EH (cell line): ENCODE measurements at places on chromosomes 2 and 18.
A peak's percentile ranks its signal among the peaks of the same experiment; 100 is the strongest.

GRCh38 chr2:242051463-242051862, 181.9 kb downstream of the RTP5 start:
- DNase-seq = peak; percentile 4

DNA sequence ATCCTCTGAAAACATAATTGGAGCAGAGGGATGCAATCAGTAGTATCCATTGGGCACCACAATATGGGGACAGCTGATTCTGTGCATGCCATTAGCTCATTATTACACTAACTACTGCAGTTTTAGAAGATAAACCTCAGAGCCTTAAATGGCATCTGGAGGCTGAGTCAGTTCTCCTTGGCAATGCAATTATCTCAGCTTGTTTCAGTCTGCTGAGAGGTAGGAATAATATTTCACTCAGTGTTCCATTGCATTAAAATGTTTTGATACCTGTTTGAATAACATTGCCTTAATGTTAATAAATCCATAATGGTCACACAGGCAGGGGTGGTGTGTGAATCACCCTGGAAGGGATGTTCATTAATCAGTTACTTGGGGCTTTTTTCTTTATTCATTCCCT, 309.6 kb downstream of the LRRTM1 start:
- DNase-seq = peak; percentile 53

DNA sequence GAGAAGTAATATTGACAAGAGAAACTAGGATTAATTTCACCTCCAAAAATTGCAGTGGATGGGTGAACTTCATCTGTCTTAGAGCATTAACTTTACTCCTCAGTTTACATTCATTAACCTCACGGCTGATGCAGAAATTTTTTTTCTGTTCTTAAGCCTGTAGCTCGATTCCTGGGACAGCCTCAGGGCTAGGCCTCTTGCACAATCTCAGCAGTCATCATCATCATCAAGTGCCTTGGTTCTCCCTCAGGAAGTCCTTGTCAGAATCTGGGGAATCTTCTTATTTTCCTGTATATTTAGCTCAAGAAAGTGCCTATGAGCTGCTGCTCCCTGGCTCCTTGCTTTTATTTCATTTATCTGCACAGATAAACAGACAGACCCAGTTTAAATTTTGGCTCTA, 1272.2 kb upstream of the LRRTM1 start:
- no peak for DNase-seq

- DNase-seq = no peak
Observed at GRCh38 chr2:201631041-201631440, 12.3 kb downstream of the TMEM237 start.

- DNase-seq = no peak
Observed at GRCh38 chr2:218894151-218894879, 13.7 kb downstream of the WNT10A start.

DNA sequence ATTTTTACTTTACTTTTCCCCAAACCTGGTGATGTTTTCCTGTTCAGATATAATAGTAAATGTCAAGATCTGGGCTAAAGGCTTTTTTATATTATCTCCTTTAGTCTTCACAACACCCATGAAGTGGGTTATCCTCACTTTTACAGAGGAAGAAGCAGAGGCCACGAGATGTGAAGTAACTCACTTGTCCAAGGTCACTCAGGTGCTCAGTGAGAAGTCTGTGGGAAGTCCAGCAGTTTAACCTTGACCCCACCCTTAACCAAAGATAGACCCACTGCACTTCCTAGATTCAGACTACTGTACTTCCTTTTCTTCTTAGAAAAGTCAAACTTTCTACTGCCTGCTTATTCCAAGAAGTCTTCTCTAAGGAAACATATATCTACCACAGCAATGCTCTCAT, 56.3 kb upstream of the STAT1 start:
- DNase-seq = no peak

DNA sequence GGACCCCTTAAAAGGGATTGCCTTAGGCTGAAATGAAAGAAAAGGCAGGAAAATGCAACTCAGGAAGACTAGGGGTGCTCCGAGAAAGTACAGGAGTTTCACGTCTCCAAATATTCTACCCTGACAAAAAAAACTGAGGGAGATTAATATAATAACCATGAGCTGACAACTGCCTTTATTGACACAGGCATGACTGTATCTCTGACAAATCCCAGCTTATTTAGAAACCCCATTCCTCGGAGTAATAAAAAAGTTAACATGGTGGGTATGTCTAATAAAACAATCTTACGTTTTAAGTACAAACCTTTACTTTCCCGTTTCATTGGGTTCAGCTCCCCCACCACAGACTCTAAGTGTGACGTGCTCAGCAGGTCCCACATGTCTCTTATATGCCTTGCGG, 7.9 kb upstream of the RBFA start:
- DNase-seq = no peak

GRCh38 chr2:135876066-135876711, at the start of gene MCM6:
Gene MCM6, minus strand, starts transcription at chr2:135876443. Its CDS starts 78 bp downstream, at chr2:135876365.
- peak; percentile 99 for DNase-seq

DNA sequence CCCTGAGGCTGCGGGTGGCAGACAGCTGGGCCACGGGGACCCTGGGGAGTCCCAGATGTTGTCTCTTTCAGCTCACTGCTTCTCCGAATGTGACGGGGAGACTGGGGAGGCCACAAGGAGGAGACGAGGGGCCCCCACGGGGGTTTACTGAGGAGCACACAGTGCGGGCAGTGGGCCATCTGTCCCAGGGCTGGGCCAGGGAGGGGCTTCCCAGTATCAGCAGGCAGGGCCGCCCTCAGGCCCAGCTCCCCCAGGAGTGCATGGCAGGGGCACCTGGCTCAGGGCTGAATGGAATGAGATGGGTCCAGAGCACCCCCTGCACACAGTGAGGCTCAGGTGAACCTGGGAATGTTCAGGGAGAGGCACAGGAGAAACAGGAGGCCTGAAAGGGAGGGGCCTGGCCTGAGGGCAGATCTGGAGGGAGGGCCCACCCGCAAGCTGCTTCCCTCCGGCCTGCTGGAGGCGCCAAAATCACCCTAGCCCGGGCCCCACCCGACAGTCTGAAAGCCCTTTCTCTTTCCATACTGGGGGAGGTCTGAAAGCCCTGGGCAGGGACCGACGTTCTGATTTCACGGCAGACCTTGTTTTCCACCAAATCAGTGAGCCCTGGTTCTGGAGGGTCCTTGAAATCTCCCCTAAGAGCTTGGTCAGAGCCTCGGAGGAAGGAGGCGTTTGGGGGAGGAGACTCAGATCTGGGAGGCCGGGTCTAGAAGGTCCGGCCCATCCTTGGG, 35.5 kb upstream of the PTMA start:
- peak; percentile 55 for DNase-seq

- peak; percentile 74 for DNase-seq
Observed at GRCh38 chr2:165725421-165725820, 68.6 kb downstream of the GALNT3 start.

- peak; percentile 80 for DNase-seq
Observed at GRCh38 chr2:234496835-234497593, at the start of gene ARL4C. Gene ARL4C, minus strand, starts transcription at chr2:234497081. Its CDS starts 495 bp downstream, at chr2:234496586.

- no peak for DNase-seq
Observed at GRCh38 chr2:38380397-38381130, 3.5 kb upstream of the ATL2 start.

DNA sequence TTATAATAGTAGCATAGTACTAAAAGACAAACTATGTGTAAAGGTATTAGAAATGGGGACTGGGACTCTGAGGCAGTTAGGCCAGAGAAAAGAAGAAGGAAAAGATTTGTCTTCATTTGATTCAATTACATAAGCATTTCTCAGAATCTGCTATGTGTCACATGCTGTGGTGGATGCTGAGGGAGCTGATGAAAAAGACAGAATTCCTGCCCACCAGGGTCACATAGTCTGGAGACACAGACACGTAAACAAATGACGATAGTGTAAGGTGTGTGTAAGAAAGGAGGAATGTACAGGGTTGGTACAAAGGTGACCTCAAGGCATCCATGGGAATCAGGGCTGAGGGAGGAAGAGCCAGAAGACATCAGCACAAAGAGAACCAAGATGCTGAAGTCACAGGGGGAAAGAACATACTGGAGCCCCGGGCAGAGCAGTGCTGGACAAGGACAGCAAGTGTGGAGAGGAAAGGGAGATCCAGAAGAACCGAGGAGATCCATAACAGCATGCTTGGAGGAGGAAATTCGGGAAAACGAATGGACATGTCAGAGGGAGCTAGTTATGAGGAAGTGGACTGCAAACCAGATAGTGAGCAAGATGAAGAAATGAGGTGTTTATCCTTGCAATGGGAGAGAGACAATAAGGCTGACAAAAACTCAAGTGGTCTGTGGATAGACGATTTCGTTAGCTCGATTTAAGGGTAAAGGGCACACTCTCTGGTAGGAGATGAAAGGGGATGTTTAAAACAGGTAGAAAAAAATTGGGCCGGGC, 1.2 kb upstream of the MAPRE3 start:
- DNase-seq = peak; percentile 39

GRCh38 chr2:102264952-102265351, 46.4 kb upstream of the IL1RL1 start:
- no peak for DNase-seq

- DNase-seq = no peak
Observed at GRCh38 chr2:74036450-74037195, 51.9 kb downstream of the TET3 start.

- peak; percentile 51 for DNase-seq
Observed at GRCh38 chr2:42770288-42771131, 6.6 kb upstream of the OXER1 start.

- DNase-seq = no peak
Observed at GRCh38 chr2:96114903-96115581, 1.3 kb downstream of the ADRA2B start.

GRCh38 chr2:20509770-20510490, 63.1 kb downstream of the RHOB start:
- peak; percentile 36 for DNase-seq

GRCh38 chr2:234044157-234044556, 6.3 kb upstream of the SPP2 start:
- peak; percentile 65 for DNase-seq

DNA sequence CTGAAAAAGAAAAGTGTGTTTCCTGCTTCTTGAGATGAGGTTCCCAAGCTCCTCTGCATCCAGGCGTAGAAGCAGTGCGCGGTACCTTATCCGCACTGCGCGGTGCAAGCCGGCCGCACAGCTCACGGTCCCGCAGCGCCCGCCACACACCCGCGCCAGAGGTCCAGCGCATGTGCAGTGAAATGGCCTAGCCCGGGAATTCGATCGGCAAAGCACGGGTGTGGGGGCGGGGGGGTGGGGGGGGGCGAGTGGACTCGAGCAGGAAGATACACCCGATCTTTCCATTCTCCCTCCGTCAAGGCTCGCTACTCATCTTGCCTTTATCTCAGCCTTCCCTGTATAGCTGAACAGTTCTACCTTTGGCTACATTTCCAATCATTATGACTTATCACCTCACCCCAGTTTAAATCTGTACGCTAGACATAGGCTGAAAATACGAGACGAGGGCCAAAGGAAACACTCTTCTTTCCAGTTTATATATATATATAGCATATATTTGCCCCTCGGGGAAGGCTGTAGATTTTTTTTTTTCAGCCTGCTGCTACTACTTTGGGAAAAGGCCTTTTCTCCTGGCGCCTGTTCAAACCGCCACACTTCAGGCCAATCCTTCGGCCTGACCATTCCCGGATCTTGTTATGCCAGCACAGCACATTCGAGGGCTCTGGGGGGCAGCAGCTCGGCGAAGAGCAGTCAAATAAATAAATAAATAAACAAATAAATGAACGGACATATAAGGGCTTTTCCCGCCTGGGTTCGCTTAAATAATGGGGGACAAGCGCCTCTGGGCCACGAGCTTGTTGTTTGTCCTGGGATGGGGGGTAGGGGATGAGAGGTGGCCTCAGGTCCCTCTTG, 10.4 kb downstream of the HOXD8 start:
- peak; percentile 10 for DNase-seq

DNA sequence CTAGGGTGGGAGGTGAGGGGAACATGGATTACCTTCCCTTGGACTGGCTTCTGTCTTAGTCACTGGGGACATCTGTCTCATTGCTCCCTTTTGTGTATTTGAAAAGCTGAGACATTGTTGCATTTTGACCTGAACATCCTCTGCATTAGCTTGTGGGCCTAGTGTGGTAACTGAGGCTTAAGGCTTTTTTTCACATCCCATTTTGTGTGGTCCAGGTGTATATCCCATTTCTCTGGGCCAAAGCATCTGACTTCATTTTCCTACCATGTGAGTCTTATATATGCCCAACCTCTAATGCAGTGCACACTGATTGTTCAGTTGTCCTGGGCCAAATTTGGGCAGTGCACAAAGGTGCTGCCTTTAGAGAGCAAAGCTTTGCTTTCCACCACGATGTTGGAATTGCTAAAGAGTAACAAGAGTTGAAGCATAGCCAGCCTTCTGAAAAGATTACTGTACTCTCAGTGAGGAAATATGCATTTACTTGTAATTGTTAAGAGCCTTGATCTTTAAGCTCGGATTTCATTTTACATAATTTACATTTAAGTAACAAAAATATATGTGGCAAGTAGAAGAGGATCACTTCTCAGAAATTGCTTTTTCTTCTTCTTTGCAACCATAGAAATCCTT, 13.3 kb downstream of the PRKCE start:
- no peak for DNase-seq

DNA sequence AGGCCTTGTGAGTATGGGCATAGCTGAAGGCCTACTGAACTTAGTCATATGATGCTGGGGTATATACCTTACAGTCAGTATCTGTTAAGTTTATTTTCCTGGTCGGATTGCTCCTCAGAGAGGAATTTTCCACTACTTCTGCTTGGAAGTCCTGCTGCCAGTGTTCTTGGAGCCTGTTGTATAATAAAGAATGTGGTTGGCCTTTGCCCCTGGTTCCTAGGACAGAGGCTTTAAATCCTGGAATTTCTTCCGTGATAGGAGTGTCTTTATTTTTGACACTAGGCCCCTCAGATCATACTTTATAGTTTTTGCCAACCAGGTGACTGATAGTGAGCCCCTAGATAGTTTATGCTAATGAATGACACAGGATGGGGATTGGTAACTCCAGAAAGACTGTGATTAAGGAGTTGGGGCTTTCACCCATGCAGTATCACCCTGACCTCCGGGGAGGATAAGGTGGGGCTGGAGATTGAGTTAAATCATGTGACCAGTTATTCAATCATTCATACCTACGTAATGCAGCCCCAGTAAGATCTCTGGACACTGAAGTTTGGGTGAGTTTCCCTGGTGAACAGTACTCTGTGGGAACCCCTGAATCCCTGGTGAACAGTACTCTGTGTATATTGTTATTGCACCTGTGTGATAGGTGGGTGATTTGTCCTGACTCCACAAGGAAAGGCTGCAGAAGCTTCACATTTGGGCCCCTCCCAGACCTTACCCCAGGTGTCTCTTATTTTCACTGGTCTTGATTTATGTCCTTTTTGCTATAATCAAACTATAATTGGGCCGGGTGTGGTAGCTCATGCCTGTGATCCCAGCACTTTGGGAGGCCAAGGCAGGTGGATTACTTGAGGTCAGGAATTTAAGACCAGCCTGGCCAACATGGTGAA, 56.9 kb downstream of the COMMD1 start:
- DNase-seq = peak; percentile 49

DNA sequence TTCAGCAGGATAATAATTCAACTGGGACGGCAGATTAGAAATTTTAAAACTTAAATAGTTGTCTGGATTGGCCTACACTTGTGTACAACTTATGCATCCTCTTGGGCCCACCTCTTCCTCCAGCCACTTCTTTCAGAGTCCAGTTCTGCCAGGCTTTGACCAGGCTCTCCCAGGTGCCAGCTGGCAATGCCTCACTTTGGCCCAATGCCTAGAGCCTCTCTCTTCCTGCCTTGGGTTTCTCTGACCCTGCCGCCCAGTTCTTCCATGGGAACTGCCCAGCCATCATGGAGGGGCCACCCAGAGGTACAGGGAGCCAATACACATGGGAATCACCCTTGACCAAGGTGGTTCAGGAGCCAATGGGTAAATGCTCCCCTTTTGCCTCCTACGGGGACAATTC, 135.5 kb downstream of the IRS1 start:
- DNase-seq = no peak

- DNase-seq = peak; percentile 3
Observed at GRCh38 chr2:80030135-80030534, 274.4 kb downstream of the LRRTM1 start.

- DNase-seq = no peak
Observed at GRCh38 chr2:170006587-170007325, 171.2 kb upstream of the MYO3B start.
